LHCN-M2 (cell line): ENCODE measurements at places on chromosomes 2 and 18.

DNA sequence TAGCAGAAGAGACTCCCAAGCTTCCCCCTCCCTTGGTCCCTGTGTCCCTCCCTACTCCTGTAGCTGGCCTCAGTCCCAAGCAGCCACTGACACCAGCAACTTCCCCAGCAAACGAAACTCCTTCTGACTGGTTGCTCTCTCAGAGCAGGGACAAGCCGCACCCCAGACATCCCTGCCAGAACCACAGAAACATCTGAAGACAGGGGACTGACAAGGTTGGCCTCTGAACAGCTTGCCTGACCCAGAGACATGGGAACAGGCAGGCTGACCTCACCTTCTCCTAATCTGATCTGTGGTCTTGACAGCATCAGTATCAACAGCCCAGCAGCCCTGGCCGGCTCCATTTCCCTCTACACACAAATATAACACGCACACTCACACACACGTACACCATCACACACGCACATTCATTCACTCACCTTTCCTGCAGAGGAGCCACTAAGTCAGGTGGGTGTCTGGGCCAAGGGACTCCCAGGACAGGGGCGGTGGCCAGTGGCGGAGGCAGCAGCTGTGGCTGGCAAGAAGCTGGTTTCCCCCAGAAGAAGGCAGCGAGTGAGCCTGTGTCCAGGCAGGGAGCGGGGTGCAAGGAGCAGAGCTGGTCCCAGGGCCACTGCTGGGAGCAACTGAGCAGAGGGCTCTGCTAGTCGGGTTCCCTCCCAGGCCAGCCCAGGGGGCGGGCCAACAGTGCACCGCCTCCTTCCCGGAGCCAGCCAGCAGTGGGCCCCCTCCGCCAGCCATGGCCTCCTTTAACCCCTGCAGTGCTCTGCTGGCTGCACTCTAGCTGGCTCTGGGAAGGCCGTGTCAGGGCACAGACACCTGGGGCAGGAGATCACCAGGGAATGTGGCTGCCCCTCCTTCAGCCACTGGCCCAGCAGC, 59.1 kb downstream of the TNS1 start:
- peak; percentile 64 for DNase-seq

GRCh38 chr2:72682061-72682460, 143.8 kb downstream of the EXOC6B start:
- DNase-seq, result no peak

- no peak for DNase-seq
These were observed 69.8 kb downstream of the CERS6 start for GRCh38 chr2:168525716-168526446.

DNA sequence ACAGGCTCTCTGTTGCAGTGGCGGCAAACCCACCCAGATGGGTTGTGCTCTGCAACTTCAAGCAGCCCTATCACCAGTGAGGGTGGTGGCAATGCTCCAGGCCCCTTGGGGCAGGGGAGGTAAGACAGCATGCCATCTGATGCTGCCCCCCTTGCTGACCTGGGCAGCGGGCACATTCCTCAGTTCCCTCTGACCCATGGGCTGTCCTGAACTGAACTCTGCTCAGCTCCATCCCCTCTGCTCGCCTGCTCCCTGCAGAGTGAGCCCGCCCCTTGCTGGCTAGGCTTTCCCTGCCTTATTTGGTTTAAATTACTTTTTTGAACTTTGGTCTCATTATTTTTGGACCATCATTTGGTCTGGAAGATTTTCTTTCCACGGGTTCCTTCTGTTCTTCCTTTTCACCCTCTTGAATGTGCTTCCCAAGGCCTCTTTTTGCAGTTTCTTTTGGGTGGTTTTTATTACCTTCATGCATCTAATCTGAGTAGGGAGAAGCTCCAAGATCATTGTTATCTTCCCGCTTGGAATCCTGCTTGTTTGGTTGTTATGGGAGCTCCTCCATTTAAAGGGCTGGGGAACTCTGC, 565.4 kb downstream of the TNS1 start:
- no peak for DNase-seq

- no peak for DNase-seq
These were observed 186.4 kb downstream of the ANAPC1 start for GRCh38 chr2:111697560-111697959.

DNA sequence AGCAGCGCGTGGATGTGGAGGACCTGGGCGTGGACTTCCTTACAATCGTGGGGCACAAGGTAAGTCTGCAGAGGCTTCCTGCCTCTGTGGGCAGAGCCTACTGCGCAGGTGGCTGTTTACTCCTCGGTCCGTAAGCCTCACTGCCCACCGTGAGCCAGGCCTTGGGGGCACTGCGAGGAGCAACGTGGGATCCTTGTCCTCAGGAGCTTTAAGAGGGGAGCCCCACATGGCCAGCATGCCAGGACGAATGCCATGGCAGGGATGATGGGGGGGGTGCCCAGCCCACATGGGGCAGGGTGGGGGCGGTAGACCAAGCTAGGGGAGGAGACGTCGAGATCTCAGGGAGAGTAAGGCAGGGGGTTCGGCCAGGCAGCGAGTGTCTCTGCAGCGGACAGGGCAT, 18.0 kb upstream of the ESPNL start:
- DNase-seq, result no peak

DNA sequence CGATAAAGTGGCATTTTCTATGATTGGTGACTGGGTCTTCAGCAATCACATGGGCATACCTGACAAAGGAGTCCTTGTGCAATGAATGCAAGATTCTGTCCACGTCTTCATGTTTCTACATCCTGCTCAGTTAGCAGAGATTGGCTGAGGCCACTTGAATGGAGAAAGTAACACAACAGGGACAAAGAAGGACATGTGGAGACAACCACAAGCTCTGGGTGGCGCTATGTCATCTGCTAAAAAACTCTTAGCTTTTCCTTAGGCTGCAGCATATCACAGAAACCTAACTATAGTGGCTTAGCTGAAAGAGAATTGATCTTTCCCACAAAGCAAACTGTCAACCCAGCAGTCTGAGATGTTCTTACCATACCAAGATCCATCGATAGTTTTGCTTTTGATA, 1109.7 kb downstream of the SOCS6 start:
- no peak for DNase-seq

DNA sequence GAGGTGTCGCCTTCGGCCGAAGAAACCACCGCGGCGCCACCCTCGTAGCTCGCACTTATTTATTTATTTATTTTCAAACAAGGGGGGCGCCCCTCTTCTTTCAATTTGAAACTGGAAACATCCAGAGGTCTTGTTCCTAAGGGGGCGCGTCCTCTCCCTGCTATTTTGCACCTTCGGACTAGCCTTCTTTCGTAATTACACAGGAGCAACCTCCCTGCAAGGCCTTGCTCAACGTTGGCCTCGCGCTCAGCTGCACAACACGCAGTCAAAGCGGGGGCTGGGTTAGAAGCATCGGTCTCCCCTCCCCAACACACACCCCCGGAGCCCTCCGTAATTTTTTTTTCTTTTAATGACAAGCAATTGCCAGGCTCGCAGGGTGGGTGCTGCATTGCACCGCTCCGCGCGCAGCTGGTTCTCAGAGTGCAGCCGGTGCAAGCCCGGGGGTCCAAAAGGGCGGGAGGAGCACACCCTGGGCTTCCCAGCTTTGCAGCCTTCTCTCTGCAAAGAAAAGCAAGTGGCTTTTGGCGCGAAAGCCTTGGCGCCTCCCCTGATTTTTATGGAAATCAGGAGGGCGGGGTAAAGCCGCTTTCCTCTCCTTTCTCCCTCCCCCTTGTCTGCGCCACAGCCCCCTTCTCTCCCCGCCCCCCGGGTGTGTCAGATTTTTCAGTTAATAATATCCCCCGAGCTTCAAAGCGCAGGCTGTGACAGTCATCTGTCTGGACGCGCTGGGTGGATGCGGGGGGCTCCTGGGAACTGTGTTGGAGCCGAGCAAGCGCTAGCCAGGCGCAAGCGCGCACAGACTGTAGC, at the start of gene MYCN:
Gene MYCN, plus strand, starts transcription at position 697 of the 807 bp plus-strand sequence. CDS start 1,515 bp downstream, outside the sequence.
- DNase-seq, result peak; percentile 25

DNA sequence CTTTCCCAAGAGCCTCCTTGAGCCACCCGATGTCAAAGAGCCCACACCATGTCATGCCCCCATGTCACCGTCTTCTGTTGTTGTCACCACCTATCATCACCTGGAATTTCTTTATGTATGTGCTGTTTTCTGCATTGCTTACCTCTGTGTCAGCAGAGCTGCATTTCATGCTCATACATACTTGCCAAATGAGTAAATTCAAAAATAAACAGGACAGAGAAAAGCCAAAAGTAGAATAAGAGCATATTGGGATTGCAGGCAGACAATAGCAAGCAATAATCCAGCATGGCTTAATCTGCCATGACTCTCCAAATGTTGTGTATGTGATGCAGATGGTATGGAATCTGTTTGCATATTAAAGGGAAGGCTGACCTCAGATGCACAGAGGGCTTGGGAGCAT, 15.3 kb upstream of the RGPD4 start:
- DNase-seq, result no peak

- DNase-seq, result no peak
These were observed 2.8 kb downstream of the ABCB6 start for GRCh38 chr2:219215871-219216534.

DNA sequence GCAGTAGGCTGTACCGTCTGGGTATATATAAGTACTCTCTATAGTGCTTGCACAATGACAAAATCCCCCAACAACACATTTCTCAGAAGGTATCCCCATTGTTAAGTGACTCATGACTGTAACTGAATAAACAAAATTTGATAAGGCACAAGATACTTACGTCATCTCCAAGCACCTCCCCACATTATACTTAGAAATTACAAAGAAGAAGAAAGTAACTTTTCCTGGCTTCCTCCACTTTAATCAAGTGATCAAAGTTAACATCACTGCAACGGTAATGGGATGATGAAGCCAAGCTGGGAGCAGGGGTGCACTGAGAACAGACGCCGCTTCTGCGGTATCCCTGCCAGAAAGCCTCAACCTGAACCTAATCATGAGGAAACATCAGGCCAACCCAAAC, 9.7 kb downstream of the TNS1 start:
- DNase-seq, result peak; percentile 40

DNA sequence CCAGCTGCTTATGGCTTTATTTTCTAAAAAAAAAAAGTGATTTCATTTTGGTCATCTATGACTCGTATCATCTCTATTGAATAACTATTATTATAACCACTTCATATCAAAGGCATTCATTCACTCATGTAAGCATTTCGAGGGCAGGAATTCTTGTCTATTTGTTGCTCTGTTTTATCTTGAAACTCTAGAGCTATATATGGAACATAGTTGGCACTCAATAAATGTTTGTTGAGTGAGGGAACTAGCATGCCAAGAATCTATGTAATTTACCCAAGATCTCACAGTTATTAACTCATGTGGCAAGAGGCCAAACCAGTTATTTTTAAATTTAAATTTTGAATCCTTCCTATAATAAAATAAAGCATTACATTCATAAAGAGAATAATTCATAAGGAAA, 470.1 kb downstream of the TMX3 start:
- peak; percentile 22 for DNase-seq

GRCh38 chr2:241739651-241740050, 5.2 kb downstream of the D2HGDH start:
- DNase-seq, result peak; percentile 64

GRCh38 chr2:226073496-226074160, 674.1 kb downstream of the NYAP2 start:
- DNase-seq, result no peak

DNA sequence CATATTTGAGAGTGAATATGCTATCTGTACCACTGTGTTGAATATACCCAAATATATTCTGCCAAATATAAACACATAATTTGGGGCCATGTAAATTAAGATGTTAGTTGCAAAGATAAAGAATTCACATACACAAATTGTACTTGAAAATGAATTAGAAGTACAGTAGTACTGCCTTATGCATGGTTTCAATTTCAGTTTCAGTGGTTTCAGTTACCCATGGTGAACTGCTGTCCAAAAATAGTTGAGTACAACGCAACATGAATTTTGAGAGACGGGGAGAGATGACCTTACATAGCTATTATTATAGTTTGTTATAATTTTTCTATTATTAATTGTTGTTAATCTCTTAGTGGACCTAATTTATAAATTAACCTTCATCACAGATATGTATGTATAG, 1313.0 kb upstream of the FAM98A start:
- DNase-seq, result no peak

DNA sequence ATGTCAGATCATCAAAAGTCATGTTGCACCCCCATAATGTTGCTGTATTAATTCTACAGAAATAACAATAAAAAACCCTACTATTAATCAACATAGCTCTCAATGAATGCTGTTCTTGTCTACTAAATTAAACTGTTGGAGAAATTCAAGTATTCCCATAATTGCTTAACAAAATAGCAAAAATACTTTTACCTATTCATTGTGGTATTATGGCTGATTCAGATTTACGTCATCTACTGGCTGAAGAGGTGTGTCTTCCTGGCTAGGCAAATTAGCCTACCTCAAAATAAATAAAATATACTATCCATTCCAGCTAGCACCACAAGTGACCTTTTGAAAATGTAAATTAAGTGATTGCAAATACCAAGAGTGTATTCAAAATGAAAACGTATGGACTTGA, 249.4 kb downstream of the MEIS1 start:
- DNase-seq, result no peak

DNA sequence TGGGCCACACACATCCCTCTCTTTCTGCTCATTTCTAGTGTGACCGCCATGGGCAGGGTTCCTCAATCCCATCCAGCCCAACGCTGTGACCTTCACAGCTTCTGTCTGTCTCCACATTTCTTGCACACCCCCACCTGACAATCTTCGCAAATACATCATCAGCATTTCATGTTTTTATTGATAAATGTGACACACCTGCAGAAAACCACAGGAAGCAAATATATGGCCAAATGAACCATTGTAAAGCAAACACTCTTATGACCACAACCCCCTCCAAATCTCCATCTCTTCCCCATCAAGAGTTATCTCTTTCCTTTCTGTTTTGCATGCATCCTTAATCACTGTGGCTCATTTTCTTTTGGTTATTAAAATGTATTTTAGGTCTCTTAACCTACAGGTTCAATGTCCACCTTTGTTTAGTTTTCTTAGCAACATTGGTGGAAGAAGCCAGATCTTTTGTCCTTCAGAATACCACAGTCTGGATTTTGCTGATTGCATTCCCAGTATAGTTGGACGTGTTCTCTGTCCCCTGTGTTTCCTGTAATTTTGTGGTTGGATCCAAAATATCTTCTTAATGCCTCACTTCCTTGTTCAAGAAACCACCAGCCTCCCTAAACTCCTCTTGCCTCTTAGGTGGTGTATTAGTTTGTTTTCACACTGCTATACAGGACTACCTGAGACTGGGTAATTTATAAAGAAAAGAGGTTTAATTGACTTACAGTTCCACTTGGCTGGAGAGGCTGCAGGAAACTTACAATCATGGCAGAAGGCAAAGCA, 9.8 kb upstream of the NCK2 start:
- peak; percentile 70 for DNase-seq

GRCh38 chr2:198283146-198283545, 478.8 kb downstream of the PLCL1 start:
- no peak for DNase-seq

DNA sequence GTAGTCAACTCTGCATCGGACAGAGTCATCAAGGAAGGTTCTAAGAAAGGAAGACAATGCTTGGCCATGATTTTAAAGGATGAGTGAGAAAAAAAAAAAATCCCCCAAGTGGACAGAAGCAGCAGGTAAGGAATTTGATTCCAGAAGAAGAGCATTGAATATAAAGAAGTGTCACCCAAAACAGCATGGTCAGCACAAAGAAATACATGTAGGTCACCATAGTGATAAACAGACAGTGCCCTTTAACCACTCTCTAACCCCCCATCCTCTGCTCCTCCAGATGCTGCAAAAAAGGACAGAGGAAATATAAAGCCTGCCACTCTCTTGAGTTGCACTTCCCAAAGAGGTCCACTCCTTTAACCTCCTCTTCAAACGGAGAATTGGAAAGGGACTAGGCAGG, 23.4 kb downstream of the FEZ2 start:
- DNase-seq, result no peak

GRCh38 chr2:36290306-36290856, 65.2 kb upstream of the CRIM1 start:
- DNase-seq, result no peak

GRCh38 chr2:98501876-98502275, 57.2 kb downstream of the INPP4A start:
- DNase-seq, result no peak
